ENCODE measurements at places on chromosomes 3 and 15.

DNA sequence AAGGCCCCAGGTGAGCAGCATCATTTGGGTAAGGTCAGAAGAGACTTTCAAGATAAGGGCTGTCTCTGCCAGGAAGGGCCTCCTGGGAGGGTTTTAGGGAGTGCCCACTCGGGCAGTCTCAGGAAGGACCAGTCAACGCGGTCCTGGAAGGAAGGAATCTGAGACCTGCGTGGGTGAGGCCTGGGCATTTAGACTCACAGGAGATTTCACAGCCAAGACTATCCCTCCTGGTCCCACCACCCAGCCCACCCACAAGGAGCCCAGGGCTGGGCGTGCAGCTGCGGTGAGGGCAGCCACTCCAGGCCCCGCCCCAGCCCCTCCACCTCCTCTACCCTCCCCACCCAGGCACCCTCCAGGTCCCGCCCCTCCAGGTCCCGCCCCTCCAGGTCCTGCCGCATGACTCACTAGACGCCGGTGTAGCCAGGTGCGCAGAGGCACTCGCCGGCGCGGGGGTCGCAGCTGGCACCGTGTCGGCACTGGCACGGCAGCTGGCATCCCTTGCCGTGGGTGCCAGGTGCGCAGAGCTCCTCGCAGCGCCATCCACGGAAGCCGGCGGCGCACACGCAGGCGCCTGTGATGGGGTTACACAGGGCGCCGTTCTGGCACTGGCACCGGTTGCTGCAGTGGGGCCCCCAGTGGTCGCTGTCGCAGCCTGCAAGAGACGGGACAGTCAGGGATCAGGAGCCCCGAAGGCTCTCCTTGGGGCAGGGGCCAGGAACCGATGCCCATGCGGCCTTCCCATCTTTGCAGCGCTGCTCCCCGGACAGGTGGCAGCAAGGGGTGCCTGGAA, 112.7 kb downstream of the RAB11A start:
- peak; percentile 58 for DNase-seq

DNA sequence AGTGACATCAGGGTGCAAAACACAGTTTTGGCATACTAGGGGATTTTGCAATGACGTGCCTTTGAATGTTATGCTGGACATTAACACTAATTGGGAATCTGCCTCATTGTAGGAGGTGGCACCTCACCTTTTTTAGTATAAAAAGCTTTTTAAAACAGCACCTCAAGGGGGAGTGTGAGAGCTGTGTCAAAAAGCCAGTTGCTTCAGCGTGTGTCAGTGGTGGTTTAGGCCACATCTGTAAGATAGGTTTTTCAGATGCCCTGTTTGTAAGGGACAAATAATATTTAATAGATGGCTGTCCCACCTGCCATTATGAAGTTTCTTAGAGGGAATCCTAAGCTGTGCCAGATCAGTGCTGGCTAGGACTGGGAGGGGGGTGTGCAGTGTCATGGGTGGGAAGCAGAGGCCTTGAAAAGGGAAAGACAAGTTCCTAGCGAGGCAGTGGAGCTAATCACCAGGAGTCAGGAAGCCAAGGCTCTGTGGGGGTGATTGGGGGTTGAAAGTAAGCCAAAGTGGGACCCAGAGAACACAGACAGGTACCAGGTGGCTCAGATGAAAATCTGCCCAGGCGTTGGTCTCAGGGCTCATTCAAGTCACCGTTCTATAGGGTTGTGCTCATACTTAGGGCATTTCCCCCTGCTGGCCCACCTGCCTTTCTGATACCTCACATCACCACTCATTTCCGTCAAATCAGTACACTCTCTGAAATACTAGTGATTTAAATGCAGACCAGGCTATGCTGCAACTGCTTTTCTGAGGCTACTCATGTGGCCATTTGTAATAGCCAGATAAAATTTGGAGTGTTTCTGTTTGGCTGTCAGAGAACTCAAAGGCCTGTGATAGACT, 120.5 kb downstream of the BBX start:
- no peak for DNase-seq

GRCh38 chr3:195255571-195256501, 15.1 kb downstream of the XXYLT1 start:
- no peak for DNase-seq

- DNase-seq, result no peak
Observed at GRCh38 chr3:30826531-30826942, 67.9 kb downstream of the GADL1 start.

- DNase-seq, result peak; percentile 31
Observed at GRCh38 chr3:72255791-72256559, 471.0 kb upstream of the PROK2 start.

DNA sequence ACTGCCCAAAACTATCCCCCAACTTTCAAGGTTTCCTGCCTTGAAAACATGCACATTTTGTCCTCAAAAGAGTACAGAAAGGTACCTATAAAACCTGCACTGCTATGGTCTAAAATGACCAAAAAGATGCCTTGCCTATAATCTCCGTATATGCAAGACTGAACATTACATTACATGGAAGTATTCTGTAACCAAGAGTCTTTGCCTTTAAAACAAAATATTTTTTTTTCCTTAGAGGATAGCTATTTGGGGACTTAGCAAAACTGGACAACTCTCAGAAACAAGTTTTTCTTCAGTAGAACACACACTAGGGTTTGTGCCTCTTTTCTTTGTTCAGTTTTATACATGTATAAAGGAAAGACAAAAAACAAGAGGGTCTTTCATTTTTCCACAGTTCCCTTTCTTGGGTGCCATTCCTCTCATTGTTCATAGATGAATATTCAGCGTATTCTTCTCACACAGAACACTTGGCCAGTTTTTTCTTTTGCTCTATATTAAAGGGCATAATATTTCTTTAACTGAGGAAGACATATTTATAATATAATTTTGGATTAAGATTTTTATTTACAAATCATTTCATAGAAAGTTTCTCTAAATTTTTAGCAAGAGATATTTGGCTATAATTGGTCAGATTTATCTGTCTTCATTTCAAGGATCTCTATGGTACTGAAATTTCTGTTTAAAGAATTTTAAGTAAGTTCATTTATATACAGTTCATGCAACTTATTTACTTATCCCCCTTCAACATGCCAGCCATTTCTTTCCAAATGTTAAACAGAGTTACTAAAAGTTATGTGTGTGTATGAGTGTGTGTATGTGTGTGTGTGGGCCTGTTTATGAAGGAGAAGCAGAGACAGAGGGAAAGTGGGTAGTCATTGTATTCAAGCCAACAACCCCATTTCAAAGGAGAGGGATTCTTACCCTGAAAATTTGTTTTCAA, 142.6 kb downstream of the ZBTB20 start:
- DNase-seq, result no peak

DNA sequence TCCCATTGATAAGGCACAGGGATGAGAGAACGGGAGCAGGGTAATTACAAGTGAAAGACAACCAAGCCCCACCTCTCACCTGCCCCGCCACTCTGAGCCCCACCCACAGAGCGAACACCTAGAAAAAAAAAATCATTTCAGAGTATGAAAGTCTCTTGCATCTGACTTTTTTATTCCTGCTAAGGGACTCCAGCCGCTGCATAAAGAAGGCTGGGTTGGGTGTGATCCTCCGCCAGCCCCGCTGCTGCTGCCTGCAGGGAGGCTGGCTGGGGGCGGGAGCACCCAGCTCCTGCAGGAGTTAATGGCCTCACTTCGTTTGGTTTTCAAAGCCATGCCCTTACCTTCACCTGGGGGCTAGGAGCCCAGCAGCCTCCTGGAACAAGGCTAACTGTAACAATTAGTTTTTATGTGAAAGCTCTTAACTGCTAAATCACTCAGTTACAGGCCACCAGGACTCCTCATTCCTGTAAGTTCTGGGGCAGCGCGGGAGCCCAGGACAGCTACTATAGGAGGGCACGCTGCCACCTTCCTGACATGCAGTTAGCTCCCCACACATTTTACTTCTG, 78.0 kb upstream of the SNRPA1 start:
- DNase-seq, result no peak

DNA sequence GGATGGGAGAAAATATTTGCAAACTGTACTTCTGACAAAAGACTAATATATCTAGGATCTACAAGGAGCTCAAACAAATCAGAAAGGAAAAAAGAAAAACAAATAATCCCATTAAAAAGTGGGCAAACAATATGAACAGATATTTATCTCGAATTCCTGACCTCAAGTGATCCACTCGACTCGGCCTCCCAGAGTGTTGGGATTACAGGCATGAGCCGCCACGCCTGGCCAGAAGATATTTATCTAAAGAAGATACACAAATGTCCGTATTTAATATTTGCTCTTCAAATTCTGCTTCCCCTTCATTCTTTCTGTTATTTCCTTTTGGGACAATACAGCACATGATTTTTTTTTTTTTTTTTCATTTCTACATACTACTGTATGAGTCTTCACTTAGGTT, 151.7 kb upstream of the GRM7 start:
- DNase-seq, result no peak

- DNase-seq, result no peak
Observed at GRCh38 chr3:178583963-178584575, 47.8 kb downstream of the KCNMB2 start.

GRCh38 chr15:62545467-62546227, 380.6 kb upstream of the C2CD4B start:
- no peak for DNase-seq

DNA sequence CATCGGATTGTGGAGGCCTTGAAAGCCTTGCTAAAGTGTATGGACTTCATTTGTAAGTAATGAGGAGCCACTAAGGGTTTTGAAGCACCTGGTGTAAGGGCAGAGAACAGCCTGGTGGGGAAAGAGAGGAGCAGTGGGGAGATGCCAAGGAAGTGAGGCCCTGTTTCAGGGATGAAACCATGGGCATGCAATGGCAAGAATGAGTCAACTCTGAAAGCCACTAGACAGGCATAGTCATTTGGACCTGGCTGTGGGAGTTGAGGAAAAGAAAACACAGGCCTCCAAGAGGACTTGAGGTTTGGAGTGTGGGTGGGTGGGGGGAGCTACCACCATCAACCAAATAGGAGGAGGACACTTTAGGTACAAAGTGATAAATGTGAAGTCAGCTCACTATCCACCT, 7.6 kb downstream of the XCR1 start:
- DNase-seq, result no peak

DNA sequence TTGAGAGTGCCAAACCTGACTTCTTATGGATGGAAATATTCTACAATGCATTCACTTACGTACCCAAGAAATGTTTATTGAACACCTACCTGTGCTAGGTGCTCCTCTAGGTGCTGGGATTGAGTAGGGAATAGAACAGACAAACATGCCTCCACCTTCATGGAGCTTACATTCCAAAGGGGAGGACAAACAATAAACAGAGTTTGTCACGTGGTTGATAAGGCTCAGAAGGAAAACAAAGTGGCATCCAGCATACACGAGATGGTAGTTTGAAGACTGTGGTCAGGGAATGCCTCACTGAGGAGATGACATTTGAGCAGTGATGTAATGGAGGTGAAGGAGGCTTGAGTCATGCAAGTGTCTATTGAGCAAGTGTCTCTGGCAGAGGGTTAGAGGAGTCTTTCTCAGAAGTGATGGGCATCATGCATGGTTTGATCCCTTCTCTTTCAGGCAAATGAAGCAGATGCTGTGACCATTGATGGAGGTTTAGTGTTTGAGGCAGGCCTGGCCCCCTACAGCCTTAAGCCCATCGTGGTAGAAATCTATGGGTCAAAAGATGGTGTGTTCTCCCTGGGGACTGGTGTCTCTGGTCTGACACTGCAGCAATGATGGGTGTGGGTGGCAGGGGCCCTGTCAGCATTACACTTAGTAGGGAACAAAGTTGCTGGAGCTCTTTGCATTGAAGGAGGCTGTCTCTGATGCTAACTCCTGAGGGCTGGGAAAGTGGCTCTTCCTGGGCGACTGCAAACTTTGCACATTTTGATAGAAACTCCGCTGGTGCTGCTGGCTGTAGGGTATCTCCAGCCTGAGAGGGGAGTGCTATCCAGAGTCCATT, 29.7 kb upstream of the TOPBP1 start:
- no peak for DNase-seq

GRCh38 chr3:52742418-52743041, 28.2 kb downstream of the NEK4 start:
- no peak for DNase-seq

DNA sequence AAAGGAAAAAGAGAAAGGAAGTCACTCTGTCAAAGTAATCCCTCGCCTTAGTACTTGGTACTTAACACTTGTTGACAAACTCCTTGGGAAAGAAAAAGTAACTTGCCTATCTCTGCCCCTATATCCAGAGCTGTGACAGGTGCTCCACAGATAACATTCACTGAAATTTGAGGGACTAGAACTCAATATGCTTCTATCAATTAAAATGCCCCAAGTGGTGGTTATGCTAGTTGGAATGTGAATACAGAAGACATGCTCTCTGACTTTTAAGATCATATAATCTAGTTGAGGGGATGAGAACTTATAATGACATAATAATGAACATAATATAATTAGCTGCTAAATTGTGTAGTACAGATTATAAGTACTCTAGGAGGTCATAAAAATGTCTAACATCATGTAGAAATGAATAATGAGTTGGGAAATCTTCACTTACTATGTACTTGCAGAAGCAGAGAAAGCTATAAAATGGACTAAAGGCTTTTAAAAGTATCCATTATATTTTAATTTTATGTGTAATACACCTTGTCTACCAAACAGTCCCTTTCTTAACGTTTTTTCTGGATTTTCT, 153.1 kb upstream of the CCDC54 start:
- no peak for DNase-seq

GRCh38 chr3:119227070-119227850, 13.4 kb downstream of the B4GALT4 start:
- DNase-seq, result no peak

- no peak for DNase-seq
Observed at GRCh38 chr15:50181201-50181968, 611 bp upstream of the SLC27A2 start.

DNA sequence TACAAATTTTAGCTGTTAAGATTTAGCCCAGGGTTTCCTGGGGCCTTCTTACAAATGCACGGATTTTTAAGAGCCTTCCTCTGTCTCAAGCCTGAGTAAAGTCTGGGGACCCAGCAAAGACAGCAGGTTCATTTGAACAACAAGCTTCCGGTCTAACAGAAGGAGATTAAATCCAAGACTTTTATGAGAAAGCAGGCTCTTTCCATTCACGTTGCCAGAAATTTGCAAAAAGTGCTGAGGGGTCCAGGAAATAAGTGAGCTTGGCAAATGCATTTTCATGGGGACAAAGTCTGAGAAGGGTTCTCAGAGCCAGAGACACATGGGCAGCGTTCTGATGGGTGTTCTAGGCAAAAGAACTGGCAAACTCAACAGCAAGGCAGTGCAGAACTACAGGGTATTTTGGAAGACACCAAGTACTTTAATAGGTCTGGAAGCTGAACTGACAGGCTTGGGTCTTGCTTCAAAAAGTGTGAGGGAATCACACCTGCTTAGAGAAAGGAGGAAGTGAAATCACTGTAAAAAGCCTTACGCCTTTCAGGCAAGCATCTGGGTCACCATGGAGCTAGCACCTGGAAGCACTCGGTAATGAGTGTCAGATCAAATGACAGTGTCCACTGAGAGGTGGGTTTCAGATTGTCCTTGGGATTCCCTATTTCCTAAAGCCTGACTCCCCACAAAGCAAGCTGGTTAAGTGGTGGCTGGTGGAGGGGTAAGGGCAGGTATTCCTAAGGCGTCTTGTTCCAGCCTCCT, 115.8 kb upstream of the ARHGEF3 start:
- peak; percentile 49 for DNase-seq
